ENCODE measurements at places on chromosomes 2 and 18. TPM values are rescaled to one million over a fixed set of nuclear protein-coding genes. Genes with fewer than 3 reads are reported as not detected.

DNA sequence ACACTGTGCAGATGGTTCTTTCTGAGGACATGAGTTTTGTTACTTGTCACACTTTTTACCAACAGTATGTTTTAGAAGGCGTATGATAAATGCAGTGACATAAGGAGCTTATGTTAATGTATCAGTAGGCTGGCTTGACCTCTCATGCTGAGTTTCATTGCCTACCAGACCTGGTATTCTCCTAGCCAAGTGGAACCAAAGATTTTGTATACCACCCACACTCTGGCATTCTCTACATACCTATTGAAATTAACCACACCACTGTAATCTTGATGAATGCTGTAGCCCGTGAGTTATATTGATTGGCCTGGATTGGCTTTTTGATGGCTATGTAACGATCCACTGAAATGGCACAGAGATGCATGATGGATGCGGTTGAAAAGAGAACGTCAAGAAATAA is 11.4 kb downstream of the HTR2B start:
- no peak for DNase-seq

NEURL3 gene
- 2.5 TPM for total RNA-seq

- DNase-seq = no peak
Observed at GRCh38 chr2:55420439-55420725, 726 bp upstream of the CCDC88A start.

- no peak for DNase-seq
Observed at GRCh38 chr2:39093218-39093898, 27.5 kb downstream of the SOS1 start.

- no peak for DNase-seq
Observed at GRCh38 chr2:80429251-80429650, 124.7 kb upstream of the LRRTM1 start.

DNA sequence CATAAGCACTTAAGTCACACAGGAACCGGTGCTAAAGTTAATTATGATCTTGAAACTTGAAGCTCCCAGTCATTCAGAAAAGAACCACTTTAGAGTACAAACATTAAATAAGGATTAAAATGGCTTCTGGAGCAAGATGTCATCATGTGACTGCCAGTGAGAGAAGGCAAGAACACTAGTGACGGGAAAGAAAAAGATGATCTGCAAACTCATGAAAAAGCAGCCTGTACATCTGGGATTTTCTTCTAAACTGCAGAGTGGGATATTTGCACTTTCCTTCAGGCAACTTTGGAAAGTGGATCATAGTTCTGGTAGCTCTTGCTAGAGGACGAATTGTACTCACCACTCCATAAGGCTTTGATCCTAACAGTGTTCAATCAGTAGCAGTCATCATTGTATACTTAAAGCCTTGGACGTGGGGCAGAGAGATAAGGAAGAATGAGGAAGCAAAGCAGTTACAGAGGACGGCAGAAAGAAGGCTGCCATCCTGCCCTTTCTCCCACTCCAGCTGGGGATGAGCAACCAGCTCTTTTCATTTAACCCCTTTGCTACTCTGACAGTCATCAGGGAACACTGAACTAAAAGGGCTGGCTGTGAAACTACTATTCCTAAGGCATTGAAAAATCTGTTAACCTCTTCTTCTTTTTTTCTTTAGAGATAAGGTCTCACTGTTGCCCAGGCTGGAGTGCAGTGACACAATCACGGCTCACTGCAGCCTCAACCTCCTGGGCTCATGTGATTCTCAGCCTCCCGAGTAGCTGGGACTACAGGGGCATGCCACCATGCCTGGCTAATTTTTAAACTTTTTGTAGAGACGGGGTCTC is 18.1 kb downstream of the ABHD3 start:
- no peak for DNase-seq

DNA sequence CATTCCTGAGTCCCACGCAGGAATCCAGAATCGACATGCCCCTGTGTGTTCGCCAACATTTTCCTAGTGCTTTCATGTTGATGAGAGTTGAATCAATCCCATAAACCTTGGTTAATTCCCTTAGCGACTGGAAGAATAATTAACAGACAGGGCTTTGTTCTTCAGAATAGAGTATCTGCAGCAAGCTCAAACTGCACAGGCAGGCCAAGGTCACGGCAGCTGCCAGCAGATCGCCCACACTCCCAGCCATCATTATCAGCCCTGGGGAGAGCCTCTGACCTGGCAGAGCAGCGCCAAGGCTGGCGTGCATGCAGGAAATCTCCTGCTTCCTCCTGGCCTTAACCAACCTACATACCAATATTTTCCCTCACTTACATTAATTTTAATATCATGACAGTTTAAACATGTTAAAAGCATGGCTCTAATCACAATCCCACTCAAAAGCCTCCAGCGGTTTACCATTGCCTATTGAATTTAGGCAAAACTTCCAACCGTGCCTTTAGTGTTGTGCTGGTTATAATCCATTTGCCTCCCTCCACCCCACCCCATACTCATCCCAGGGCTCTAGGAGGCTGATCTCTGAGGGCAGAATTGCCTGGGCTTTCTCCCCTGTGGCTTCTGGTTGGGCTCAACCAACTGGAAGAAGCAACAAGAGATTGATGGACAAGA is 46.8 kb upstream of the NCK2 start:
- peak; percentile 47 for DNase-seq

DNA sequence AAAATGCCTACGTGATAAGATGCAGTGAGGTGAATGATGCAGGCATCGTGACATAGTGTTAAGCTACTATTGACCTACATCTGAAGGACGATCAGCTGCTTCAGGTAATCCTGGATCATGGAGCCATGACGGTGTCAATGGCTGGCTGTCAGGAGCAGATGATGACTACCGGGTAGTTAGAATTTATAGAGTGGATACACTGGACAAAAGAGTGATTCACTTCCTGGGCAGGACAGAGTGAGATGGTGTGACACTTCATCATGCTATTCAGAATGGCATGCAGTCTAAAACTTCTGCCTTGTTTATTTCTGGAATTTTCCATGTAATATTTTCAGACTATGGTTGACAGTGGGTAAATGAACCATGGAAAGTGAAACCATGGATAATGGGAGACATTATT is 29.5 kb downstream of the METTL8 start:
- DNase-seq = no peak

GRCh38 chr2:197071213-197071612 is 144.7 kb upstream of the PGAP1 start:
- DNase-seq = no peak

GRCh38 chr2:206086716-206087350 is 859 bp upstream of the INO80D start:
- DNase-seq = no peak

DNA sequence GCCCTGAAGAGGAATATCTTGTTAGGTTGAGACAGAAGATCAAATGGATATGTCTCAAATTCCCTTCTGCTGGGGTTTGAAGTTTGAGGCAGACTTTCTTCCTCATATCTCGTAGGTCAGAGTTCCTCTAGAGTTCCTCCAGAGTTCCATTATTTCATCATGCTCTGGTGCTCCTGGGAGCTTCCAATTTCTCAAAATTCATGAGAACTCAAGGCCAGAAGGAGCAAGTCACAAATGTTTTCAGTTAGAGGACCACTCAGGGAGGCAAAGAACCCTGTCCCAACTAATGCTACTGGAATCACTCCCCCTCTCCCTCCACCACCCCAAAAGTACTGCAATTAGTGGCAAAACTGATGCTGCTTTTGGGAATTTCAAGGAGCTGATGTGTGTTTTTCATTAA is 115.7 kb upstream of the RBMS1 start:
- no peak for DNase-seq

OXER1 gene
- 1.2 TPM for total RNA-seq

DNA sequence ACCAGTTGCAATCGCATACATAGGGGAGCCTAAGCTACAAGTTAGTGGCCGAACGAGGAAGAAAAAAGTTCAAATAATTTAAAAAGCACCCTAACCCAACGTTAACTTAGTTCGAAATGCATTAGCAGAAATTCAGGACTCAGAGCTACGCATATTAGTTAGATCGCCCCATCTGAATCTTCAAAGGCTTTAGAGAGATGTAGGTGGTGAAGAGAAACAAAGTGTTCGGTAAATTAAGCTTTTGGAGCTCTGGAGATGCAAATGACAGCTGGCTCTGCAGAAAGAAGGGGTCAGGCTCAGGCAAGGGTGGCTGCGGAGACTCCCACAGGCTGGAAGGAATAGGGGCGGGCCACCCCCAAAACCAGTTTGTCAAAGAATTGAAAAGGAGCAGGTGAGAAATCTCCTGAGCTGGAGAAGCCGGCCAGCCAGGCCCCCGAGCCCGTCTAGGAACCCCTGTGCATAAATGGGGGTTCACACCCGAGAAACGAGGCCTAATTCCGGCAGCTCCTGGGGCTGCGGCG is 621 bp downstream of the TXNL1 start:
- no peak for DNase-seq

- DNase-seq = no peak
Observed at GRCh38 chr18:48902023-48902855, 48.5 kb downstream of the SMAD7 start.

GRCh38 chr2:236685361-236685760 is 115.7 kb downstream of the ACKR3 start:
- DNase-seq = no peak

GRCh38 chr2:202883987-202884675 is 12.6 kb upstream of the ICA1L start:
- DNase-seq = no peak

MAP2 gene
- 15.5 TPM for total RNA-seq

GRCh38 chr2:234051374-234052070 is 1.0 kb downstream of the SPP2 start:
- DNase-seq = no peak

- no peak for DNase-seq
Observed at GRCh38 chr18:38174594-38174993, 609.0 kb upstream of the CELF4 start.

DSG4 gene
- total RNA-seq = not detected

GRCh38 chr2:13413989-13414388 is 697.3 kb downstream of the TRIB2 start:
- no peak for DNase-seq

DNA sequence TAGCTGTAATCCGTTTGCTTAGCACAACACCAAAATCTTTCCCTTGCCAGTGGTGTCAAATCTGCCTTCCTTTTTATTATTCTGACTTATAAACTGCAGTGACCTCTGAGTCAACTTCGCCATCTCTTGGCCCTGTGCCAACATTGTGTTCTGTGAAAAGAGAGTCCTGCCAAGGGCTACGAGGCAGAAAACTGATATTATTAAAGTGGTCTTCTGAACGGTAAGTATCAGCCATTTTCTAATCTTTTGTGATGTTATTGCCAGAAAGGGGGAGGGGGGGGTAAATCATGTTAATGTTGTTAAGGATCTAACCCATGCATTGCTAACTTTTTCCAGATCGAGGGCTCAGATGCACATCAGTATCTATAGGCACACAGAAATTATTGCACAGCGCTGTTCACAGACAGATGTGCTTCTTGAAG is 121.5 kb upstream of the LTBP1 start:
- DNase-seq = no peak

DUSP19 gene
- 1.7 TPM for total RNA-seq

DNA sequence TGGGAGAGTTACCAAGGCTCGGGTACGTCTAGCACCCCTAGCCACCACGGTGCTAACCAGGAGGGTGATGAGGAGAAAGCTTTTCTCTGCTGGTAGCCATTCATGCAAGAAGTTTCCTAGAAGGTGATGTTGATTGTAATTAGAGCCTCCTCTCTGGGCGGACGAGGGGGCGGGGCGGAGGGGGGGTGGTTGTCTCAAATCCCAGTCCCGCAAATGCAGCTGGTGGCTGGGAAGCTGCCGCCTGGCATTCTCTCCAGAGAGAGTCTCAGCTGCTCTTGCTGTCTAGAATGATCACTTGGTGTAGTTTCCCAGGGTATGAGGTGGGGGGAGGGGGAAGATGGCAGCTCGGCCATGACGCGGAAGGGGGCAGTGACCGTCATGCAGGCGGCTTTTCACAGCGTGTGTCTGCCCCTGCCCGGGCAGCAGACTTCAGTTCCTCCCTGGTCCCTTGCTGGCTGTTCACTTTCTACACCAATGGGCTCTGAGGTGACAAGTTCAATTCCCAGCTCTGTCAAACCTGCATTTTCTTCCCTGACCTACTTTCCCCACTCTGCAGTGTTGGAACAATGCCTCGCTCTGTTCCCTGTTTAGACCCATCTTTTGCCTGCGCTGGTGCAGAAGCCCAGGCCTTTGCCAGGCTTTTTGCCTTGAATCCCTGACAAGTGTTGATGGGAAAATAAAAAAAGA is 61.5 kb upstream of the KLF7 start:
- no peak for DNase-seq

GRCh38 chr2:157158111-157158510 is 99.4 kb upstream of the GALNT5 start:
- DNase-seq = no peak

PFN4 gene
- total RNA-seq = not detected

- no peak for DNase-seq
Observed at GRCh38 chr2:15116830-15117229, 444.3 kb downstream of the NBAS start.

GRCh38 chr2:152174574-152174973 is 989 bp downstream of the STAM2 start:
- DNase-seq = no peak

TDRD15 gene
- not detected for total RNA-seq

EVX2 gene
- 0.98 TPM for total RNA-seq

DNA sequence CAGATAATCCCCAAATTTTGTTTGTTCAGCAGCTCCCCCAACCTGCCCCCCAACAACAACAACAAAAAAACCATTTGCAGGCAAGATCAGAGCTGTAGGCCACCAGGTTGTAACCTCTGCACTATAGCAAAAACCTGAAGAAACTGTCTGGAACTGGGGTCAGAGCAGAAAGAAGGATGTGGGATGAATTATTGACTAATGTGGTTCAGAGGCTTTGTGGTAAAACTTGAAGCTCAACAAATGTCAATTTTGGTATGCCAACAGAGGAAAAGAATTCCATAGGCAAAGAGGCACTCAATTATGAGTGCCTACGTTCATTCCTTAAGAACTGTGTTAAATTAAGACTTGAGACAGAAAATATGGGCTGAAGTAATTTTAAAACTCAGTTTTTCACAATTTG is 255.1 kb downstream of the STK39 start:
- no peak for DNase-seq

UCN gene
- 3.2 TPM for total RNA-seq

GRCh38 chr2:66548422-66548821 is 113.5 kb downstream of the MEIS1 start:
- DNase-seq = no peak

GRCh38 chr18:21389283-21389682 is 147.3 kb downstream of the GREB1L start:
- DNase-seq = no peak

Data from vagina (tissue), 2 donors.